ENCODE measurements at places on chromosomes 2 and 18.
A peak's percentile ranks its signal among the peaks of the same experiment; 100 is the strongest.

GRCh38 chr2:160660741-160661140 is 167.1 kb upstream of the RBMS1 start:
- DNase-seq = no peak

DNA sequence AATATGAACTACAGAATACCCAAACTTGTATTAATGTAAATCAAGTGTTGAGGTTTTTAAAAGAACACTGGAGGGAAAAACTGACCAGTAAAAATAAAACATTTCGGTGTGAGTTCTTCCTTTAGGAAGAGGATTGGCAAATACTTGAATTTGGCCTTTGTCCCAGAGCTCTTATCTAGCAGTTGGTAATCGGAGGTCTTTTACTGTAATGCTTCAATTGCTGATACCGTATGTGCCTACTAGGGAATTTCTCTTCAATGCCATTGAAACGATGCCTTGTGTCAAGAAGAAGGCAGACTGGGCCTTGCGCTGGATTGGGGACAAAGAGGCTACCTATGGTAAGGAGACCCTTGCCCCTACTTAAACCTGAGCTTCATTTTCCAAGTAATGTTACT is 4.1 kb downstream of the RRM2 start:
- DNase-seq = no peak

DNA sequence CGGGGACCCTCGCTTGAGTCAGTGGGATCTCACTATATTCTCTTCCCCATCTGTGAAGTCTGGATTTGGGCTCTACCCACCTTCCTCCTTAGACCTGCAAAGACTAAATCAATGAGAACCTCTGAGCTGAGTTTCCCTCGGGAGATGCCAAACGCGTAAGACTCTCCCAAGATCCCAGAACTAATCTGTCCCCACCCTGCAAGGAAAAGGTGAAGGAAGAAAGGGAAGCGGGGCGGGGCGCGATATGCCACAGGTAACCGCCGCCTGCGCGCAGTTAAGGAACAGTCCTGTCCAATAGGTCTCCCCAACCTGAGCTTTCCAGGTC is 780 bp downstream of the SRD5A2 start:
- DNase-seq = no peak

GRCh38 chr2:223050900-223051504 is 988 bp upstream of the KCNE4 start:
- DNase-seq = no peak

GRCh38 chr18:21490748-21491147 is 109.8 kb downstream of the ESCO1 start:
- no peak for DNase-seq

- DNase-seq = no peak
Observed at GRCh38 chr2:236626391-236627150, 56.9 kb downstream of the ACKR3 start.

GRCh38 chr2:181462033-181462432 is 4.8 kb downstream of the ITGA4 start:
- DNase-seq = no peak

GRCh38 chr2:212097001-212097400 is 441.6 kb downstream of the ERBB4 start:
- DNase-seq = no peak

GRCh38 chr2:16105669-16106281 is 165.4 kb downstream of the MYCN start:
- no peak for DNase-seq

DNA sequence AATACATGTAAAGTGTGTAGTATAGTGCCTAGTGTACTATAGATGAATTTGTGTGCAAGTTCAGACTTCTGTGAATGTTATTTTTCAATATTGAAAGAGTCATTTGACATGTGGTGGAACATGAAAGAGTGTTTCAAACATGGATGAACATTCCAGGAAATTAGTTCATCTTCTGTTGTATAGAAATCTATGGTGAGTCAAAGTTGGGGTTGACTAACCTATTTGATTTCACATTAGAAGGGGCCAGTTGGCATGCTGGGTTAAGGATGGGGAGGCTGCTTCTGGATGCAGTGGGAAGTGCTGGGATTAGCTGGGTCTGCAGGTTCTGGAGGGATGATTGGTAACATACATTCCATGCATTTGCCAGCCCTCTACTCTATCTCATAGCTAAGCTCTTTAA is 50.6 kb downstream of the LYPD6B start:
- DNase-seq = no peak

DNA sequence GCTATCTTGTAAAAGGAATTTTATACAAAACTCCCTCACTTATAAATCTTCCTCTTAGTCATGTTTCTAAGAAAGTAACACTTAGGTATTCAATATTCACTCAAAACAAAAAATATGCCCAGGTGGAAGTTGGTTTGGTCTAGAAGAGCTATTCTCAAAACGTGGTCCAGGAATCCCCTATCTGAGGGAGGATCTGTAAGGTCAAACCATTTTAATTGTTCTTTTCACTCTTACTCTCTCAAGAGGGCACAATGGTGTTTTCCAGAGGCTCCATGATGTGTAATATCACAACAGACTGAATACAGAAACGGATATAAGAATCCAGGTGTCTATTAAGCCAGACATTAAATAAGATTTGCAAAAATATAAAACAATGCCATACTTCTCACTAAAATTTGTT is 9.9 kb downstream of the MOB1A start:
- DNase-seq = no peak

DNA sequence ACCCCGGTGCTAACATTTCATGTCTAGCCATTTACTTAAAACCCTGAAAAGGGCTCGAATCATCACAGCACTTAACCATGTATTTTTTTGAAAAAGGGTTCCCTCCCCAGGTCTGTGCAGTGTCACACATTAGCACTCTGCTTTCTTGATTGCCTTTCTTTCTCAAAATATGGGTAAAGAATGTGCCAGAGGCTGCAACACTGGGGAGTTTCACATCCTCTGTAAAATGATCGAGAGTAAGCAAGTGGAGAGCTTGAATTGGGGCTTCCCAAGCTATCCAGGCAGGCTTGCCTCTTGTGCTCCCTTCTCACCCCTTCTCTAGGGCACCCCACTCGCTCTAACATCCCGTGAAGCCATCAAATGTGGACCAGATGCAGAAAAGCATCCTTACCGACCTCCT is 177.0 kb upstream of the CCDC68 start:
- DNase-seq = no peak

DNA sequence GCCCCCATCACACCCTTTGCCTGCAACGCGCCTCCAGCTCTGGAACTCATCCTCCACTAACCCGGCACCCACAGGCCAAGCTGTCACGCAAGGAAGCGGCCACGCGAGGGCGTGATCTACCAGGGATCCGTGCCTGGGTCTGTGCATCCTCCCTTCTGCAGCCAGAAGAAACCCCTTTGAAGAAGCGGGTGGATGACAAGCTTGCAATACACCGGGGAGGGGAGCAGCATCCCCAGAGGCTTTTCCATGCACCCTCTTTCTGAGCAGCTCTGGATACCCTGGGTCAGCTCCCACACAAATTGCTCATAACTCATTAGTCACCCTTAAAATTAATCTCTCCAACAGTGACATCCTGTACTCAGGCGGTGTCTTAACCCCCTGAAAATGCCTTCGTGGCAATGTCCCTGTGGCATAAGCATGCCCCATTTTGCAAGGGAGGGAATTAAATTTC is 47.6 kb downstream of the PDCL3 start:
- peak; percentile 41 for DNase-seq

DNA sequence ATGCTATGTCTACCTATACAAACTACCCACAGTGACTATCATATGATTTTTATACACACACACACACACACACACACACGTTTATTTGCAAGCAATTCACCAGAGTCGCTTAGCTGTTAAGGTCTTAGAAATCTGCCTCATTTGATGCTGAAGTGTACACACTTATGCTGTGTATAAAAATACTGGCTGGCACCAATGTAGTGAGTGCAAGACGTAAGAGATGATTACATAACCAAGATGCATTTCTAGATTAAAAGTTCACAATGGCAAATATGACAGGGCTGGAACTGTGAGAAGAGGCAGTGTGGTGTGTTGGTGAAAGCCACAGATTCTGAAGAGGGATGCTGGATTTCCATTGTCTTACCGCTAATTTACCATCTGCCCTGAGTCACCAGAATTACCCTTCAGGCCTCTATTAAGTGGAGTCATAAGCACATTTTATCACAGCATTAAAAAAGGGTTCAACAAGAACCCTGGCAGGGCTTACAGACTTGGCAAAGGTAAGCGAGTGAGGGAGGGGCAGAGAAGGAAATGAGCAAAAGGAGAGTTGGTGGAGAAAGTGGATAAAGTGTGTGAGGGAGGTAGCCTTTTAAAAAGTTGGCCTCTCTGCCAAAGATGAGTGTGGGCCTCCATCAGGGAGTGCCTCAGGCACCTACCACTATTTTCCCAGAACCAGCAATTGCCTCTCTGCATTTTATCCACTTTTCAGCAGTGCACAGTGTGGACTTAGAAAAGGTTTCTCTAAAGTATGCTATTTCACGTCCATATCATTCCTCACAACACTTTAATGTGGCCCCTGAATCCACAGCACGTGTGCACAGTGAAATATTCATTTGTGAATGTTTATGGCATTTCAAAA is 21.5 kb downstream of the MEIS1 start:
- no peak for DNase-seq

GRCh38 chr2:21131861-21132260 is 8.1 kb downstream of the TDRD15 start:
- DNase-seq = no peak

DNA sequence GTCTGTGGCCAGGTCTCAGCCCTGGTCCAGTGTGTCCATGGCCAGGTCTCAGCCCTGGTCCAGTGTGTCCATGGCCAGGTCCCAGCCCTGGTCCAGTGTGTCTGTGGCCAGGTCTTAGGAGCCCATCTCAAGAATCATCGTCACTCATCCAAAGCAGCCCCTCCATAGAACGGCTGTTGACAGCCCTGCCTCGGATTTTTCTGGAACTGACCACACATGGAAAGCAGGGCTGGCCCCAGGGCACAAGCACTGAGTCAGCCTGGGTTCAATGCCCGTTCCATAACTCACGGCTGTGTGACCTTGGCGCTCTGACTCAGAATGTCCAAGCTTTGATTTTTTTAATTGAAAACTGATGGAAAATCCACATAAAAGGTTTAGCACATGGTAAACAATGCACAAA is 59.9 kb upstream of the SNTG2 start:
- no peak for DNase-seq

GRCh38 chr2:54085069-54085468 is 30.3 kb upstream of the ACYP2 start:
- DNase-seq = no peak

- no peak for DNase-seq
Observed at GRCh38 chr2:100275200-100275589, 47.1 kb downstream of the LONRF2 start.

- DNase-seq = no peak
Observed at GRCh38 chr18:79737426-79737825, 57.8 kb downstream of the CTDP1 start.

DNA sequence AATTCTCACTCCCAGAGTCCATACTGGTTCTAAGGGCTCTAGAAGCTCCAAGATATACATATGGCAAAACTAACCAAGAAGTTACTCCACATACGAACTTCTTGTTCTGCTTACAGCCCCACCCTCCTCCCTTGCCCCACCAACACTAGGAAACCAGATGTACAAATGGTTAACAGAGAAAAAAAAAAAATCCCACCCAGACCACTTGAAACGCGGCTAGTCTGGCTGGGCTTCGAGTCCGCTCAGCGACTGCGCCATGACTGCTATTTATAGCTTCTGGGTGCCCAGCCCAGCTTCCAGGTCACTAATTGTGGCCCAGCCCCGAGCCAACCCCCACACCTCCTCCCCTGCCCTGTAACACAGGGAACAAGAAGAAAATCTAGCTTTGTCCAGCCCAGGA is 47.0 kb upstream of the IHH start:
- DNase-seq = no peak

DNA sequence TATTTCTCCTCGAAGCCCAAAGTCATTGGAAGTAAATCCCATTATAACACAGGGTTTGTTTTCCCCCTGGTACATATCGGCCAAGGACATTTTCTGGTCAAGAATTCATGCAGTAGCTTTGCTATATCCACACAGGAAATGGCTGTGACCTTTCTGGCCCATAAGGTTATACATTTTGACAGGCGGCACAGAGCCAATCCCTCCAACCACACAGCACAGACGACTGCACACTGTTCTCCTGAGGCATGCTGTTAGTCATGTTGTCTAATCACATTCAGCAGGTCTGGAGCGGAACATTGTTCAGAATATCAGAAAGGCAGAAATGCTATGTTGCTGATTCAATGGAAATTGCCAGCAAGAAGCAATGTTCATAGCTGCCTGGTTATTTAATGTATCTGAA is 742.3 kb upstream of the SLC8A1 start:
- DNase-seq = no peak

- DNase-seq = no peak
Observed at GRCh38 chr18:1047406-1047805, 142.7 kb downstream of the ADCYAP1 start.

DNA sequence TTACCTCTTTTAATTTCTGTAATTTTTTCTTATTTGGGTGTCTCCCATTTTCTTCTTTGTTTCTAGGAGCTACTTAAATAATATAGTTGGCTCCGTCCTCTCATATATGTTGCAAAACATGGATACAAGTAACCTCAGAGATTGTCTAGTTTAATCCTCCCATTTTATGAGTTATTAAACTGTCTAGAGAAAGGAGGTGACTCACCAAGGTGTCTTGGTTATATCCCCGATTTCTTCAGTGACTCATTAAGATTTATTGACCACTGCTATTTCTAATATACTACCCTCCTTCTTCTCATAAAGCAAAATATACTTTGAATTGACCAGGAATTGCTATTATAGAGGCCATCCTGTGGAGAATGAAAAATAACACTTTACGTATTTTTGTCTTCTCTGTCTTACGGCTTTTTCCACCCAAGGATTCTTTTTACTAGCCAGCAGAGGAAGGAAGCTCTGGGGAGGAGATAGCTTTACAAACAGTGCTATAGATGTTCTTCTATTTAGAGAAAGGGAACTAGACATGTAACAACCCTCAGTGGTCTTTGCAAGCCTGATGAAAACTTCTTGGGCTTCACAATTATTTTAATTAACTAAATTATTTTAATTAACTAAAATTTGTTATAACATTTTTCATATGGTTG is 300.4 kb upstream of the TNP1 start:
- DNase-seq = no peak
